ENCODE measurements at places on chromosomes 3 and 15.

DNA sequence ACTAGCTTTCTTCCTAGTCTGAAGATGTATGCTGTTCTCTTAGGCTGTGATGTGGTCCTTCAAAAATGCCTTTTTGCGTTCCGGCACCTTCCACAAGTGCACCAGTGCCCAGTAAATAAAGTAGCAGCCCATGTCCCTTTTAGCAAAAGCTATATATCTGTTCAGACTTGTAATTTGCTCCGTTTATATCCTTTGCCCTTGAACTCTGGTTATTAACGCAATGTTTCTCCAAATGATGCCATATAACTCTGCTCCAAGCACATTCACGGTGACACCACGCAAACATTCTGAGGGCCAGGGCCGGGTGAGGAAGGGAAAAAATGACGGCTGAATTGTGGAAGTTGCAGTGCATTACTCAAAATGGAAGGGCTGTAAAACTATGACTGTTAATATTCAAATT lies 1001.1 kb upstream of the NR2F2 start:
- DNase-seq, result no peak

GRCh38 chr3:187665764-187666402 lies 4.3 kb downstream of the SST start:
- DNase-seq, result no peak

DNA sequence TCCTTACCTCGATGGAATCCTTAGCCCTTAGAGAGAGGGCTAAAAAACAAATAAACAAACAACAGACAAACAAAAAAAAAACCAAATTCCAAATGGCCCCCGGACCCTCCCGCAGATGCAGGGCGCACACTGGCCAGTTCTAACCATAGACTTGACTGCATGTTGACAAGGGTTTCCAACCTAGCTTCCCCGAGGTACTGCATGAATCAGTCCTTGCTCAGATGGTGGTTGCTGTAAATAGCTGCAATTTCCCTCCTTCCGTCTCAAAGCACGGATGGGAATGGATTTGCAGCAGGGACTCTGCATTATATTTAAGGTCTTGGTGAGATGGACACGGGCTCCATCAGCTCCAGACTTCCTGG lies 162.8 kb downstream of the CD47 start:
- DNase-seq, result no peak

GRCh38 chr3:174162550-174162949 lies 696.6 kb upstream of the NAALADL2 start:
- DNase-seq, result no peak

DNA sequence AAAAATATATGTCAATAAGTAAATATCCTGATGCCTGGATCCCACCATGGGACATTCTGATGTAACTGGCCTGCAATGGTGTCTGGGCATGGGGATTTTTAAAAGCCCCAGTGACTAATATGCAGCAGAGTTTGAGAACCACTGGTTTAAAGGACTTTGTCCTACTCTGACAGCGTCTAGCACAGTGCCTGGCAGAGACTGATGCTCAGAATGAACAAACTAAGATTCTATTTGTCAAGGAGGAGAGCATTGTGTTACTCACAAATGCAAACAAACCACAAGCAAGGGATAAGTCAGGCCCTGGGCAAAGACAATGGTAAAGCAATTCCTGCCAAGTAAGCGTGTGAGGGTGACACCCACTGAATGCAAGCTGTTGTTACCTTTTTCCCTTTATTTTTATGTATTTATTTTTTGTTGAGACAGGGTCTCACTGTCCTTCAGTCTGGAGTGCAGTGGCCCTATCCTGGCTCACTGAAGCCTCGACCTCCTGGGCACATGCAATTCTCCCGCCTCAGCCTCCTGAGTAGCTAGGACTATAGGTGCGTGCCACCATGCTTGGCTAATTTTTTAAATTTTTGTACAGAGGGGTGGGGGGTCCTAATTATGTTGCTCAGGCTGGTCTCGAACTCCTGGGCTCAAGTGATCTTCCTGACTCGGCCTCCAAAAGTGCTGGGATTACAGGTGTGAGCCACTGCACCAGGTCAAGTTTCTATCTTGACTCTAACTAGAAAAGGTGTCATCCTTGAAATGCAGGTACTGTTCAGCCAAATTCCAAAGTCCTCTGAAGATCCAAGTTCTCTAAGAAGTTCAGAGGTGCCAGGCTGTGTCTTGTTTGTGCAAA lies 909 bp upstream of the GPD1L start:
- no peak for DNase-seq

DNA sequence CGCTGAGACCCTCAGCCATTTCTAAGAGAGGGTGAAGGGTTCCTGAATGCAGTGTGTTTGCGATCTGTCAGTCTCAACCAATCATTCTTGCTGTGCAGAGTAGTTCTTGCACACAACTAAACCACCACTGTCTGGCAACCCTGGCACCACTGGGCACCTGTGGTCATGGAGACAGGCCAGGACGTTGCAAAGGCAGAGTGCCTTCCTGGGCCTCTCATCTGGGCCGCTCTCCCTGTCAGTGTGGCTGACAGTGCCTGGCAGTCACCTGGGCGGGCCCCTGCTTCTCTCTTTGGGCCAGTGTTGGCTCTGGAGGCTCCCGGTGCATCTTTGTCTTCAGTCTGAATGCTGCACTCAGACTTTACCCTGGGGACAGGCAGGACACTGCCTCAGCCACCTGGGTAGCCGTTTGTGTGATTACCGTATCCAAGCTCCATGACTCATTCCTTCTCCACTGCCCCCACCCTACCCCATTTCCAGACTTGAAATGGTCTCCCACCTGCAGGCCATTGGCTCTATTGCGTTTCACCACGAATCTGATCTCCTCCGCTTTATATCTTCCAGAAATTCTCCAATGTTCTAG lies 104.6 kb upstream of the KLF13 start:
- no peak for DNase-seq

- no peak for DNase-seq
Measured at GRCh38 chr3:37392957-37393356, 218.6 kb upstream of the LRRFIP2 start.

- no peak for DNase-seq
Measured at GRCh38 chr3:107133891-107134290, 243.3 kb upstream of the CCDC54 start.

- no peak for DNase-seq
Measured at GRCh38 chr3:94269763-94270162, 206.9 kb downstream of the NSUN3 start.

GRCh38 chr3:156483961-156484787 lies 70.7 kb downstream of the SSR3 start:
- no peak for DNase-seq

Data from activated naive CD4-positive, alpha-beta T cell (primary cell).